ENCODE measurements at places on chromosomes 3 and 15. TPM values are rescaled to one million over a fixed set of nuclear protein-coding genes. Genes with fewer than 3 reads are reported as not detected.

Gene ZIC1
- total RNA-seq, result 30.3 TPM

DNA sequence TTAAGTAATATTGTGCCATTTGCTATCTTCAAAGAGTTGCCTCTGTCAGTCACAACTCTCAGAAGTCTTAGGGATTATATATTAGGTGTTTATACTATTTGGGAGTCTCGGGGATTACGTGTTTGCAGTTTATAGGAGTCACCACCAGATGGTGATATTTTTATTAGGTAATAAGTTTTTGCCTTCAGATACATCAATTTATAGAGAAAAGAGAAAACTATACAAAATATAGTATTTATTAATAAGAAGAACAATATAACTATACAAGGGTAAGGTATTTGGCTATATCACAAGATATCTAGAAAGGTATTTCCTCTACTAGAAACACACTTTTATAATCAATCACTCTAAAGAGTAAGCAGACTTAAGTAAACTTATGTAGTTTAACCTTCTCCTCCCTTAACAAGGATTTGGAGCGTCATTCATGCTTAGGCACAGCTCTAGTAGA lies 10.7 kb upstream of the DHX36 start:
- DNase-seq, result no peak

DNA sequence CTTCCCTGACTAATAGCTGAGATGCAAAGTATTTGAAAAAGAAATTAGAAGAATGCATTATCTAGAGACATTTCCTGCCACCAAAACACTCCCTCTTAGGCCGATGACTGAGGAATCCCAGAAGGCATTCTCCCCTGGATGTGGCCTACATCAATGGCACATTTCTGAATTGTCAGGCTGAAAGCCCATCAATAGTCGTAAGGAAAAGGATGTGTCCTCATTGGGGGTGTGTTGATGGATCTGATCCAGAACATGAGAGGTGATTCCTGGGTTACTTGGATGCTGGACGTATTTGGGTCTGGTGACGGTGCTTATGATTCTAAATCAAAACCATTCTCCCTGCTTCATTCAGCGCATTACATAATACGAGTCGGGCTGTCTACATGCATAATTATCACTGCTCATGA lies 216.9 kb upstream of the CDIN1 start:
- no peak for DNase-seq

DNA sequence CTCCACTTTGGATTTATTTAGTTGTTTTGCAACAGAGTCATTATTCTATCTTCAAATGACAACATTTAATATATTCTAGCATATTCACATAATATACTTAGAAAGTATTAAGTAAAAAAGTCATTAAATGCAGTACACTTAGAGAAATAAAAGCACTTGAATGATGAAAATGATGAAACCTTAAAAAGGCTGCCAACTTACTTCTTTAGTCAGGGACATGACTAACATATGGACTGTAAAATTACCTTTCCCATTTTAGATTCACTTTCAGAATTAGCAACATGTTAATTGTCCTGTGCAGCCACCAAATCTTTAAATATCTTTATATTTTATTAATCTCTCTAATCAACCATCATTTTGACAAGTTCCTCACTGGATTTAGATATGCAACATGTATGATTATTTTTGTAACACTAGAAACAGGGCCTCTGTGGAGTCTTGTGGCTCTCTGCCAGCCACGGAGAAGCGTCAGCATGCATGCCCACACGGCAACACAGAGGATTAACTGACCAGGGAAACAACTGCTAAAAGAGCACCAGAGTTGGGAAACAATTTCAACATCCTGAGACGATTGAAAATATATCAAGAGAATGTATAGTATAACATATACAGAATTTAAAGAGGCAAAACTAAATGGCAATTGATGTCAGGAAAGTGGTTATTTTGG lies 95.7 kb downstream of the ANO10 start:
- no peak for DNase-seq

- no peak for DNase-seq
Measured at GRCh38 chr3:160279657-160280056, 54.4 kb downstream of the C3orf80 start.

Gene FBXW12
- 2.0 TPM for total RNA-seq

Gene TLR9
- total RNA-seq, result not detected

GRCh38 chr15:62071711-62072308 lies 5.0 kb downstream of the C2CD4A start:
- DNase-seq, result no peak

DNA sequence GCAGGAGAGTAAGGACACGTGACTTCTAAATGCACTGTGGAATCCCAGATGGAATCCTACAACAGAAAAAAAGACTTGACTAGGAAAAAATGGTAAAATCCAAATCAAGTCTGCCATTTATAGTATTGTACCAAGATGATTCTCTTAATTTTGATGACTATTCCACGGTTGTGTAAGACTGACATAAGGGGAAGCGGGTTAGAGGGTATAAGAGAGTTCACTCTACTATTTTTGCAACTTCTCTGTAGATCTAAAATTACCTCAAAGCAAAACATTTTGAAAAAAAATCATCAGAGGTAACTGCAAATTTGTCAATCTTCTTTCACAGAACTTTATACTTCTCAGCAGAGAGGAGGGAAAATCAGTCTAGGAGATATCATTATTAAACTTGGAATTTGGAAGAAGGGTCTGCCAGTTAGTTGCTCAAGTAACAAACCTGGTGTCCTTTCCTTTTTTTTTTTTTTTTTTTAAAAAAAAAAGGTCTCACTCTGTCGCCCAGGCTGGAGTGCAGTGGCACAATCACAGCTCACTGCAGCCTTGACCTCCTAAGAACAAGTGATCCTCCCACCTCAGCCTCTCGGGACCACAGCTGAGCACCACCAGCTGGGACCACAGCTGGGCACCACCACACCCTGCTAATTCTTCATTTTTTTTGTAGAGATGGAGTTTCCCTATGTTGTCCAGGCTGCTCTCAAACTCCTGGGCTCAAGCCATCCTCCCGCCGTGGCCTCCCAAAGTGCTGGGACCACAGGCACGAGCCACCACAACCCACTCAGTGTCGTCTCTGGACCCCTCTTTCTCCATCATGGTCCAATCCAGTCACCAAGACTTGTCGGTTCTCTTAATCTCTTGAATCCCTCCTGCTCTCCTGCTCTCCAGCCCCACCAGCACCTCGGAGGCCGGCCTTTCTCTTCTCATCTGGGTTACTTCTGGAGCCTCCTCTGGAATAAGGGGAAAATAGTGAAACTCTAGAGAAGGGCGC lies 14.9 kb upstream of the HES1 start:
- DNase-seq, result no peak

DNA sequence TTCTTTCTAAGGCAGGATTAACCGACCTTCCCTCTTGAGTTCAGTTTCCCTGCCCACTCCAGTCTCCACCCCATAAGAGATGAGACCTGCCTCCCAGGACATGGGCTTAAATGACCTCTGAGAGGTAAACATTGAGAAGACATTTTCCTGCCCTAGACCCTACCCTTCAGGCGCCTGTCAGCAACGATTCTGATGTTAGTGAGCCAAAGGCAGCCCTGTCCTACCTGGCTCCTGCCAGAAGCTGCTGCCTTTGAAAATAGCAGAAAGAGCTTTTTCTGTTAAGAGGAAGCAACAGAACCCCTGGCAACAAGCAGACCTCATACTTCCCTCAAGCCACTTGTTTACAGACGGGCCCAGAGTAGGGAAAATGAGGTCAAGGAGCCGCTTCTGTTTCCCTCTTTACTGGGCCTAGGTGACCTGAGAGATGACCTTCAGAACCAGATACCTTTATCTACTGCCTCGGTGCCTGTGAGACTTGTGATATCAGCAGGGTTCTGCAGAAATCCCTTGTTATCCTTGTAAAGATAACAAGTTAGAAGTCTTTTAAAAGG lies 52.0 kb downstream of the CD200R1L start:
- DNase-seq, result no peak

DNA sequence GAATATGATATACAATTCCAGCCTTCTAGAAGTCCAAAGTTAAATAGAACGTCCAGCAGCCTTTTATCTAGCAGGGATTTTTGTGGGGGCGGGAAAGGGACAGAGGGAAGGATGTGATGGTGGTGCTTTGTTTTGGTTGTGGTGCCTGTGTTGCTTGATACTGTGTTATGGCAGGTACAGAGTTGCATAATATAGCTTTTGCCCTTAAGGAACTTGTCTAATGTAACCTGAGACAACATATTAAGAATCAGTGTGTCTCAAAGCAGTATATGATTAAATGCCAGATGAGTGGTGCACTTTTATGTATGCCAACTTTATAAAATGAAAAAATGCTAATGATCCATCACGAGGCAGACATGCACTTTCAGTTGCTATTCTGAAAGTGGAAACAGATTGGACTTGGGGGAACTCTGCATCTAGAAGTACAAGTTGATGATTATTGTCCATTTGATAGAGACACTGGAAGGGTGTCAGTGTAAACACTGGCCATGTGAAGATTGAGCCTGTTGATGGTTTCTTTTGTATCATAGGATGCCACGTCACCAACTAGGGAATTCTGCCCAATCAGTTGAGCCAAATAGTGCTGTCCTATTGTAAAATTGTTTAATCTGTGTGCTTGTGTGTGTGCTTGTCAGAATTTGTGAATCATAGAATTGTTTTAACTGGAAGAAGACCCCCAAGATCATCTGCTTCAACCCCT lies 23.0 kb downstream of the NEO1 start:
- no peak for DNase-seq

GRCh38 chr15:68653801-68654200 lies 75.0 kb downstream of the CORO2B start:
- DNase-seq, result no peak

Gene CCDC9B
- total RNA-seq, result 1.8 TPM

DNA sequence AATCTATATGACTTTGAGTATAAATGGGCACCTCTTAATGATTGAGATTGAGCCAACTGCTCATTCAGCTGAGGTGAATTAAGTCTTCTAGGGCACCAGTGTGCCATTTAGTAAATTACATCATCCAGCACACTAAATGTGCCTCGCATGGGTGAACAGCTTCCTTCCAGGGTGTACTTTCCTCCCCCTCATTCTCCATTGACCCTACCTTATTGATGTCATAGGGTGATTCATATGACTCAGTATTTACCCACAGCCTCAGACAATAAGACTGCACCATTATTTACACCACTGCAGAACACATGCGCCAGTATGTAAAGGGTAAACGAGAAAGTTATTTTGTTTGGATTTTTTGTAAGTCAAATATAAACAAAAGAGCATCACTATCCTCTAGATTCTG lies 185.2 kb upstream of the ARL6 start:
- no peak for DNase-seq

DNA sequence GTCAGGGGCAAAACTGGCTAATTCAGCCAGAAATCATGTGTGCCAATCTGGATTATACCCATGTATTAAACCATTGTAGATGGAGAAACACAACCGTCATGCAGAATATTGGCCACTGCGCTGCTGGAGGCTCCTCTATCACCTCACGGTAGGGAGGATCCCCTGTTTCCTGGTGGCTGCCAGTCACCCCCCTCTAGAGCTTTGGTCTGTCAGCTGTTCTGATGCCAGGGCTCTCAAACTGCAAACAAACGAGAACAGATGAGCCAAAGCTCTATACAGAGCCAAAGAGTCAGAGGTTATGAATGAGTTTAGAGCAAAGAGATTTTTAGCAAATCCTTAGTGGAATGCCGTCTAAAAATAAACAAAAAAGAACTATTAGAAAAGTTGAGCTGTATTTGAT lies 62.5 kb downstream of the IL20RB start:
- no peak for DNase-seq

DNA sequence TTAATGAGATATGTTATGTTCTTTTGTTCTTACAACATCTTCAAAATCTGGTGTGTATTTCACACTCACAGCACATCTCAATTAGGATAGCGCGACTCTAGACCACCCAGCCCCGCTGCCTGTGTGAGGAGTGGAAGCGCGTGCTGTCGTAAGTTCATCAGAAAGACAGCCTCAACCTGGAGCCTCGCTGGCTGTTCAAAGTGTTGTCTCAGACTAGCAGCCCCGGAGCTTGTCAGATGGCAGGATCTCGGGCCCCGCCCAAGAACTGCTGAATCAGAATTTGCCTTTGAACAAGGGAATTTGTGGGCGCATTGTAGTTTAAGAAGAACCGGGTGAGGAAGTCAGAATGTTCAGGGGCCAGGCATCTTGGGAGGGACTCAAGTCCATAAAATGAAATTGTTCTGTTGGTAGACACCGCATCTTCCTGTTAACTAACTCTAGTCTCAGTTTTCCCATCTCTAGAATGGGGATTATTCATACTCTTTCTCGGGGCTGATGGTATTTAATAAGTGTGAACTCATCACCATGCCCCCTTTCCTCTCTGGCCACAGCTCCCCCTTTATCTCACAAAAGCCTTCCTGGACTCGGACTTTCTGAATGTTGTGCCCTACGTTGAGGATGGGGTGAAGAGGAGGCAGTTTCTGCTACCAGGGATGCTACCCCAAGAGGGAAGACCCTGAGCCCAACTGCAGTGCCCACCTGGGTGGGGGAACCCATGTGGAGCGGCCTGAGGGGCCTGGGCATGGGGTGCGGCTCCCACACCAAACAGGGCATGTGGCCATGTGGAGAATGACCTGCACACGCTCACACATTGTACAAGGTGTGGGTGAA lies 40.4 kb downstream of the BHLHE40 start:
- DNase-seq, result no peak

DNA sequence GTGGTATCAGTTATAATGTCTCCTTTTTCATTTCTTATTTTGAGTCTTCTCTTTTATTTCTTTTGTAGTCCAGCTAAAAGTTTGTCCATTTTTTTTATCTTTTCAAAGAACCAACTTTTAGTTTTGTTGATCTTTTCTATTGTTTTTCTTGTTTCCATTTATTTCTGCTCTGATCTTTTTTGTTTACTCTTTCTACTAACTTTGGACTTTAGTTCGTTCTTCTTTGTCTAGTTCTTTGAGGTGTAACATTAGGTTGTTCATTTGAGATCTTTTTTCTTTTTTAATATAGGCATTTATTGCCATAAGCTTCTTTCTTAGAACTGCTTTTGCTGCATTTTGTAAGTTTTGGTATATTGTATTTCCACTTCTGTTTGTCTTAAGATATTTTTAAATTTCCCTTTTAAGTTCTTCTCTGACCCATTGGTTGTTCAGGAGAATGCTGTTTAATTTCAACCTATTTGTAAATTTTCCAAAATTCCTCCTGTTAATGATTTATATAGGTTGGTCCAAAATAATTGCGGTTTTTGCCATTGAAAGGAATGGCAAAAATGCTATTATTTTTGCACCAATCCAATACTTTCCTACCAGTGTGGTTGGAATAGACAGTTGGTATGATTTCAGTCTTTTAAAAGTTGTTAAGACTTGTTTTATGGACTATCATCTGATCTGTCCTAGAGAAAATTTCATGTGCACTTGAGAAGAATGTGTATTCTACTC lies 51.2 kb downstream of the KAT2B start:
- DNase-seq, result no peak

Gene CCR9
- total RNA-seq, result not detected

Gene CFAP91
- 2.2 TPM for total RNA-seq

Gene CCDC12
- 59.1 TPM for total RNA-seq

DNA sequence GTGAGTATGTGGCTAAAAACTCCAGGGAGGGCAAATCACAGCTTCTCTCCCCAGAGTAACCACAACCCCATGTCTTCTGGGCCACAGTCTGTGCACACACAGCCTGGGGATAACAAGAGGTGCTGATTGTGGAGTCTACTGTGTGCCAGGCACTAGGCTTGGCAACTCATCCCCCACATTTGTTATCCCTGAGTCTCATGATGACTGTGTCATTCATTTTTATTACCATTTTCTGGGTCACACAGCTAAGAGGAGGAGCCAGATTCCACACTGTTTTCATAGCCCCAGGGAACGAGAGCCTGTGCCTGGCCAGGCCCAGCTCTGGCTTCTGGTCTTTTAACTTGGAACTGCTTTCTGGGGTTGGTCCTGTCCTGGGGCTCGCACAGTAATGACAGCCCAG lies 34.5 kb downstream of the ESYT3 start:
- no peak for DNase-seq

- DNase-seq, result no peak
Measured at GRCh38 chr15:76360416-76360815, 23.8 kb downstream of the ISL2 start.

- DNase-seq, result no peak
Measured at GRCh38 chr15:39360452-39360851, 220.4 kb upstream of the THBS1 start.
